ENCODE measurements at places on chromosomes 16 and 17. TPM values are rescaled to one million over a fixed set of nuclear protein-coding genes. Genes with fewer than 3 reads are reported as not detected.

- peak; percentile 14 for DNase-seq
These were observed 2.5 kb upstream of the HEATR9 start for GRCh38 chr17:35870906-35871819.

- no peak for DNase-seq
These were observed 56.0 kb downstream of the ABAT start for GRCh38 chr16:8730335-8730915.

DNA sequence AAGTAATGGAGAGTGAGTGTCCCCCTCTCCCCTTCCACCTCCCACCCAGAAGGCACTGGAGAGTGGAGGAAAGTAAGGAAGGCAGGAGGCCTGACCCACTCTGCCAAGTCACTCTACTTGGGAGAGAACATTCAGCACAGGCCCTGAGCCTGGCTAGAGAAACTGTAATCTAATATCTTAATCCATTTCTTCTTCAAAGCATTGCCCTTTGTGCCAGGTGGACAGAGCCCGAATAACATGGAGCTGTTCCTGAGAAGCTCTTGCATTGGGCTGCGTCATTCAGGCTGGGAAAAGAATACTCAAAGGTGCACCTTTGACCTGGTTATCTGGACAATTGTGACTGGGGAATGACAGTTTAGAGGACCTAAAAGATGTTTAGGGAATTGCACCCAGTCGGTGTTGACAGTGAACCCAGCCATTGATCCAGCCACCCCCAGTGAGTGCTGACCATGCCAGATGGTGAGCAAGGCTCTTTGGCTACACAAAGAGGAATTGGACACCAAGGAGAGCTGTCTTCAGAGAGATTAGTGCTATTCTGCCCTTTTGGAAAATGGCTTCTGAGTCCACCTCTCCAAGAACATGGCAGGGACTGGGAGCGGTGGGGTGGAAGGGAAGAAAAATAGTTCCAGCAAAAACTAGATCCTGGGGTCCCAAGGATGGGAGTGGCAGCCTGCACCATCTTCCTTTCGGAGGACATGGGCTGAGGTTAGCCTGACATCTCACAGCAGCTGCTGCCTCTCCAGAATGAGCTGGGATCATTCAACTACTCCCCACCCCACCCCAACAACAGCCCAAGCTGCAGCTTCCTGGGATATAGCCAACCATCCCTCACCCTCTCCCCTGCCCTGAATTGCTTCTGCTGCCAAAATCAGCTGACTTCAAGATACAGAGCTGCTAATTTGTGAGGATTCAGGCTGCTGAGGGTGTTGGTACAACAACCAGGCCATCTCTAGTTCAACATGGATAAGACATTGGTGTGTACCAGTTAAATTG is 11.6 kb upstream of the NOG start:
- no peak for DNase-seq

DNA sequence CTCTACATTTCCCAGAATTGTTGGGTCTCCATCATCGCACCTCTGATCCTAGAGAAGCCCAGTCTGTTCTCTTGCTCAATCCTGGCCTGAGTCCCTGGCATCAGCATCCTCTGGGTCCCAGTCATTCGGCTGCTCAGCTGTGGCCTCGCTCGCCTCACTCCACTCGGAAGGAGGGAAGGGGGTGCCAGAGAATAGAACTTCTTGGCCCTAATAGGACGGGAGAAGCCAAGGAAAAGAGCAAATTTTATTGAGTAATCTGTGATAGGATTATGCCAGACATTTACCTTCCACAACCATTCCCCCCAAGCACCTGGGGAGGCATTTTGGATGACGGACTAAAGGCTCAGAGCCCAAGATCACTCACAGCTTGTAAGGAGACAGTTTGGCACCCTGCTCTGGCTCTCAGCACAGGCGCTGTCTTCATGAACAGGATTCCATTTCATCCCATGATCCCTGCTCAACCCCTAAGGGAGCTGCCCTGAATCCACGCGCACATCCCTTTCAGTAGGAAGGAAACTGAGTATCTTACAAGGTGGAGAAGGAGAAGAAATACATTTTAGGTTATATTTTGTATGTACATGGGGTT is 498 bp upstream of the CLEC10A start:
- no peak for DNase-seq

- no peak for DNase-seq
These were observed 62.5 kb upstream of the TOB1 start for GRCh38 chr17:50928646-50929045.

- DNase-seq, result no peak
These were observed 131.1 kb downstream of the ZNF423 start for GRCh38 chr16:49724774-49725173.

- DNase-seq, result no peak
These were observed 436.7 kb downstream of the KIF2B start for GRCh38 chr17:54259476-54259875.

- DNase-seq, result no peak
These were observed 34.4 kb downstream of the HNF1B start for GRCh38 chr17:37710344-37710886.

GRCh38 chr17:77738751-77739531 is 219.6 kb upstream of the TNRC6C start:
- no peak for DNase-seq

- DNase-seq, result no peak
These were observed 11.8 kb downstream of the METTL9 start for GRCh38 chr16:21611198-21611555.

- DNase-seq, result peak; percentile 87
These were observed 9.7 kb downstream of the RMI2 start for GRCh38 chr16:11354733-11355574.

DNA sequence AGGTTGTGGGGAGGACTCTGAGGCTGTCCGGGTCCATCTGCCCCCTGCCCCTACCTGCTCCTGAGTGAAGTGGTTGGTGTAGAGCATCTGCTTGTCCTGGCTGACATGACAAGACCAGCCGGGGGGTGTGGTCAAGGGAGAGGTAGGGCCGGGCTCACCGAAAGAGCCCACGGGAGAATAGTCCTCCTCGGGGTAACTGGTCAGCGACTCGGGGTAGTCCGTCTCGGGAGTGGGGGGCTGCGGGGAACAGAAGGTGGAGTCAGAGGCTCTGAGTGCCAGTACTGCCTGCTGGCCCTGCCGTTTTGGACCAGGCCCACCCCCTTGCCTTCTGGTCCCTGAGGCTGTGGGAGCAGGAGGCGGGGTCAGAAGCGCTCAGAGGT is 27.8 kb downstream of the ARHGAP27 start:
- DNase-seq, result no peak

- DNase-seq, result no peak
These were observed 84.6 kb downstream of the MRTFB start for GRCh38 chr16:14155572-14156190.

DNA sequence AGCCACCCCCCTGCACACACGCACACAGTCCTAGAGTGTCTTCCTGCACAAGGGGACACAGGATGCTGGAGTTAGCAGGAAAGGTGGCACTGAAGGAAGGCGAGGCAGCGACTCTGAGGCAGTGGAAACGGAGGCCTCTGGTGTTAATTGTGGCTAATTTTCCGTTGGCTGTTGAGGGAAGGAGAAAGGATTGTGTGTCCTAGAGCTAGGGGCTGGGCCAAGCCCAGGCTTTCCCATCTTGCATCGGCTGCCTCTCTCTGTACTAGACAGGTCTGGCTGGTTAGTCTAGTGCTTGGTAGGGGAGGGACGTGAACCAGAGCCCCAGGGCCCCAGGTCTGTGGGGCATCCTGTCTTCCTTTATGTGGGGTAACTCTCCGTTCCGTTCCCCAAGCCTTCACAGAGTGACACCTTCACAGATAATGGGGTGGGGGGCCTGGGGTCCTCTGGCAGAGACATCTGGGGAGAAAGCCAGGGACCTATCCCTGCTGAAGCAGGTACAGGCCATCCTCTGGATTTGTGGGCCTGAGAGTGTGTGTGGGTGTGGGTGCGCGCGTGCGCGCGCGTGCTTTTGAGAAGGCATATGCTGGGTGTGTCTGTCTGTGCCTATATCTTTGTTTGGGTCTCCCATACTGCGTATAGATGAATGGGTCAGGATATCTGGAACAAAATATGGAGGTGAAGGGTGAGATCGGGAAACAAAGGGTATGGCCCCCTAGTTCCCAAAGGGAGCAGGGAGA is at the start of gene CHD3:
TSS of gene CHD3 (plus strand) at position 606 of the 737 bp plus-strand sequence. CDS start 212 bp downstream, outside the sequence.
- peak; percentile 63 for DNase-seq

Gene MSLN
- total RNA-seq, result not detected

Gene KRTAP4-12
- total RNA-seq, result not detected

Gene ABI3
- 55.5 TPM for total RNA-seq

Gene MYBBP1A
- 174 TPM for total RNA-seq

Gene KRTAP2-3
- total RNA-seq, result not detected

Gene PIRT
- not detected for total RNA-seq

Gene ACAP1
- total RNA-seq, result 238 TPM

Gene HSBP1
- 82.0 TPM for total RNA-seq

Gene ABCC12
- total RNA-seq, result not detected

Measured in activated naive CD8-positive, alpha-beta T cell treated with anti-CD3 and anti-CD28 coated beads for 36 hours (primary cell).